ENCODE measurements at places on chromosomes 5 and 9. TPM values are rescaled to one million over a fixed set of nuclear protein-coding genes. Genes with fewer than 3 reads are reported as not detected.

- no peak for DNase-seq
Measured at GRCh38 chr5:116303340-116303739, 218.5 kb downstream of the COMMD10 start.

Gene LTC4S
- 21.8 TPM for total RNA-seq

DNA sequence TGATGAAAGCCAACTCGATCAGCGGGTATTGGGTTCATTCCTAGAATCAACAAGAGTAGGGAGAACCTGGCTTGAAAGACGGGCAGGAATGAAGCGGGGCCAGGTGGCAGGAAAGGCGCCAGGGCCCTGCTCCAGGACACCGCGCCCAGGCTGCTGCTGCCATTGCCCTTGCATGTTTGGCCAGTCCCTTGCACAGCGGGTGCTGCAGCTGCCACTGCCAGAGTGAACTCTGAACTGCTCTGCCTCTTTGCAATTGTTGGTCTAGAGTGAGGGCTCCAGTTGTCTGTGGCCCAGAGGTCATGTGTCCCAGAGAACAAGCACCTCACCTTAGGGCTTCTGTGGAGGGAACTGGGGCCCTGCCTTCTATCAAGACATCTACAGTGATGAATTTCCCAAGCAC, 24.0 kb upstream of the CARTPT start:
- DNase-seq: no peak

Gene GPR21
- 1.1 TPM for total RNA-seq

Gene GLRA1
- total RNA-seq: not detected

DNA sequence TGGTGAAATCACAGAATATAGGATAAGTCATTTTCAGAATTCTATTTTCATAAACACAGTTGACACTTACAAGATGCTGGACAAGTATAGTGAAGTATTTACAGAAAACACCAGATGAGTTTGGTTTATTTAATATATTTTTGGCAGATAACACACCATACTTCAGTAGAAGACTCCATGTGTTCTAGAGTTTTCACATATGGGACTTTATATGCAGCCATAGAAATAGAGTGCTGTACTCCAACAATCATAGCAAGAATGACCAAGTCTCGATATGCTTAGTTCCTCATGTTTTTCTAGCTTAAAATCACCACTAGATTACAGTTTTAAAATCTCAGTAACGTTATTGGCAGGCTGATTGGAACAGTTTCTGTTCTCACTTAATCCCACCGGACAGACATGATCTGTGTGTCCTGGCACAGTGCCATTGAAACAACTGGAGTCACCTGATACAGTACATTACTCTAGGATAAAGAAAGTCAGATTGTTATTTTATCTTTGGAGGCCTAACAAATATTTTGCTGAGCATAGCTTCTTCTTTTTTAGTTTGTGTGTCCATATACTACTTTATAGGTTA, 45.8 kb upstream of the ERBIN start:
- no peak for DNase-seq

Gene PCDHGA7
- 3.9 TPM for total RNA-seq

- no peak for DNase-seq
Measured at GRCh38 chr5:149441986-149442385, 62.9 kb upstream of the IL17B start.

DNA sequence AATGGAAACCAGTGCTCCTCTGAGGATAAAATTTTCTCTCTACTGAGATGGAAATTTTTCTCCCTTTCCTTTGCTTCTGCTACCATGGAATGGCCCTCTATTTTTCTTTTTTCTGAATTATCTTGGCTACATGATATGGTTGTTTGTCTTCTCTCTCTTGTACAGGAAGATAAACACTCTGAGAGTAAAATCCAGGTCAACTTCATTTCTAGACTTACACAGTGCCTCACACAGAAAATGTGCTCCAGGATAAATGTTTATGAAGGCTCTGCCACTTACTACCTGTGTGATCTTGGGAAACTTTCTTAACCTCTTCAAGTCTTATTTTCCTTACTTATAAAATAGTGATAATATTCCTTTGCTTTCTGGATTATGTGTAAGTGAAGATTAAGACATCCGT, 153.9 kb downstream of the PRELID2 start:
- DNase-seq: no peak

DNA sequence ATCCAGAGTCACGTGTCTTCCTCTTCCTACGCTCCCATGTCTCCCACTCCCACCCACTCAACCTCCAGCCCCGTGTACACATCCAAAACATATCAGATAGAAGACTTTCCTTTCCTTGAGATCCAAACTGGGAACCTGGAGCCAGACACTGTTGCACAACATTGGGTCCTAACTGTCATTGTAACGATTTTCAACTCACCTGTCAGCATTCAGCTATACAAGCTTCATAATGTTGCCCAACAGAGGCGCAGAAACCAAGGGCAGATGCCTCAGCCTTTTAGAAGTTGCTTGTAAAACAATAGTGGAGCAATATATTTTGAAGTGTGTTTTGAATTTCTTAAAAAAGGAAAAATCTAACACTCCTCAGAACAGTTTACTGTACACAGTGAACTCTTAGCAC, 84.9 kb upstream of the GLIS3 start:
- no peak for DNase-seq

DNA sequence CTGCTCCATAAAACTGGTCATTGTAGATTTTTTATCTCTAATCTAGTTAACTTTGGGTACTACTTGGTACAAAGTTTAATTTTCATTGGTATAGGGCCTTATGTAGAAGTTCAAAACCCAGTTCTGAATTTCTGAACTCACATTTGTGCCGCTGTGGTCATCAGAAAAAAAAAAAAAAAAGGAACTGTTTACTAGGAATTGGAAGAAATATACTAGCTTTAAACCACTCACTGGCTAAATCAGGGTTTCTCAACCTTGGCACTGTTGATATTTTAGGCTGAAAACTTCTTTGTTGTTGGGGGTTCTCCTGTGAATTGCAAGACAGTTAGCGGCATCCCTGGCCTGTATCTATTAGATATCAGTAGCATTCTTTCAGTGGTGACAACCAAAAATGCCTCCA, 4.1 kb upstream of the ZFYVE16 start:
- no peak for DNase-seq

- DNase-seq: peak; percentile 51
Measured at GRCh38 chr5:126503602-126504104, 80.4 kb downstream of the GRAMD2B start.

- DNase-seq: peak; percentile 89
Measured at GRCh38 chr9:115369322-115369957, 251.5 kb upstream of the TNC start.

Gene PCDHGA4
- total RNA-seq: 4.4 TPM

DNA sequence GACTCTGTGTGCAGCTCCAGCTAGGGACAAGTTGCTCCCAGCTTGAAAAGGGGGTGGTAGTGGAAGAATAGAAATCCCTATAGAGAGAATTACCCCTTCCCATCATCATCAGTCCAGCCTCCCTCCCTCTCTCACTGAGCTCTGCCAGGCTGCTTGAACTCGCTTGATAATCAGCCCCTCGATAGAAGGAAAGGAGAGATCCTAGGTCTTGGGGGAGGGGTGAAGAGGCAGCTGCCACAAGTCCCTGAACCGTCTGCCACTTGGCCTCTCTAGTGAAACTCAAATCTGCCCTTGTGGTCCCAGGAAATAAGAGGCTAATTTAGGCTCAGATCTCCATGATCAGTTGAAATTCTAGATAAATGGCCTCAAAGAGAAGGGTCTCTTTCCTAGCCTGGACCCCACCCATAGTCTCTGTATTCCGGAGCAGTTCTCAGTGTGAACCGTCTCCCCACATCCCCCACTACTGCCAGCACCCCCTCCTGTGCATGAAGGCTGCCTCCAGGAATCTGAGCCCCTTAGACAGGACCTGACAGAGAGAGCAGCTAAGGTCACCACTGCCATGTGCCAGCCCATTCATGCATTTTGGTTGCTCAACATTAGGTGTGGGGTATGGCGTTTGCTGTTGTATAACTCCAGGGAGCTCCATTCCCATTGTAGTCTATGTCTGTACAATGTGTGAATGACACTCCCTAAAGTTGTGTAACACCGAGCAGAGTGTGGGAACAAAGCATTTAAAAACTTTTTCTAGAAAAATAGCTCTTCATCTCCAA, 5.5 kb downstream of the DNAJB5 start:
- DNase-seq: peak; percentile 67

DNA sequence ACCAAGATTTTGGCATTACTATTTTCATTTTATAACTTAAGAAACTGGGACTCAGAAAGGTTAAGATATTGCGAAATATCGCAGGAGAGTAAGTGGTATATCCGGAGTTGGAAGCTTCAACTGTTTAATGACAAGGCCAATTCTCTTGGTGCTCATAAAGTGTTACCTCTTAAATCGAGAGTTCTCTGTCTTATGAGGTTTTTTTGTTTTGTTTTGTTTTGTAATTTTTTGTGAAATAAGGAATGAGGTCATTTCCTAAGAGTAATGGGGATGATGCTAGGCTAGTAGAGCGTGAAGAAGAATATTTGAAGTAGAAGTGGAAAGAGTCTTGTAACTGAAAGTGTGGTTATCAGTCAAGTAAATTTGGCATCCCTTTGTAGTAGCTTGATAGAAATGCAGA, 183.2 kb upstream of the DAB2 start:
- DNase-seq: no peak

GRCh38 chr5:1182633-1183423, 18.6 kb upstream of the SLC6A19 start:
- DNase-seq: peak; percentile 10

DNA sequence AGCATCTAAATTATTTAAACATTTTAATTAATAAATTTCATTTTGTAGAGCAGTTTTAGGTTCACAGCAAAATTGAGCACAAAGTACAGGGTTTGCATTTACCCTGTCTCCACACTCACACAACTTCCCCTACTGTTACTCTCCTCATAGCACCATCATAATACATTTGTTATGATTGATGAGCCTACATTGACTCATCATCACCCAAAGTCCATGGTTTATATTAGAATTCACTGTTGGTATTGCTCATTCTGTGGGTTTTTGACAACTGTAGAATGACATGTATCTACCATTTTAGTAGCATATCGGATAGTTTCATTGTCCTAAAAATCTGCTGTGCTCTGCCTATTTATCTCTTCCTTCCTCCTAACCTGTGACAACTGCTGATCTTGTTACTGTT, 411.1 kb upstream of the MPDZ start:
- no peak for DNase-seq

DNA sequence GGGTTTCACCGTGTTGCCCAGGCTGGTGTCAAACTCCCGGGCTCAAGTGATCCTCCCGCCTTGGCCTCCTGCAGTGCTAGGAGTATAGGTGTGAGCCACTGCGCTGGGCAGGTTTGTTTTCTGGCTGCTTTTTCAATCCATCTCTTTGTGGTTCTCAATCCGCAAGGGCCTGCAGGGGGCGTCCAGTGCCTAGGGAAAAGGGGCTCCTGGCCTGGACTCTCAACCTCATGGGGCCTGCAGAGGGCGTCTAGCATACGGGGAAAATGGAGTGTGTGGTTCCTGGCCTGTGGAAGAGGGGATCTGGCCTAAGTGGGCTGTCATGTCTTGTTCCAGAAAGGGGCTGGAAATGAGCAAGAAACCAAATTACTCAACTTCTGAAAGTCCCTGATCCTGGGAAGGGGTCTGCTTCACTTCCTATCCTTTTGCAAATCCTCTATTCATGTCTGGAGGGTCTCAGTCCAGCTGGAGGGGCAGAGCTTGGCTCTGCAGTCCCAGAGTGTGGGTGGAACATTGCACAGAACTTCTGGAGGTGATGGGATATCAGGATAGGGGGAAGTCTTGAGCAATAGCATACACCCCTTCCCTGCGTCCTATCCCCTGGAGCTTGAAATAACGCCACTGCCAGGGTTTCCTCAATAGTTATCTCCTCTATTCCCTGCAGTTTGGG, 12.7 kb upstream of the CCL27 start:
- DNase-seq: peak; percentile 85

DNA sequence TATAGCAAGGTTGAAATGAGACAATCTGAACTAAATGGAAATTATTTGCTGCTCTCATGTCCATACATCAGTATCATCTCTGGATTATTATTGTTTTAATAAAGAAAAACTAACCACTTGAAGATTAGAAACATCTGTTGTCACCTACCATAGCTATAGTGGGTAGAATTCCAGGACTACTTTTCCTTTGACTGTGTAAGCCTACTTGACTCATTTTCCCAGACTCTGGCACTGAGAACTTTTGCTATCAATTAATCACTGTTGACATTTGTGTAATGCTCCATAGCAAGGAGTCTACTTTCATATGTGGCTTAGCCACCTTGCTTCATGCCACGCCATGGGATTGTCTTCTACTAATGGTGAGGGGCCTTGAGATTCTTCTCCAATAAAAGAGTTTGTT, 59.9 kb upstream of the ARRDC3 start:
- DNase-seq: no peak

GRCh38 chr5:57119031-57119430, 54.8 kb upstream of the GPBP1 start:
- no peak for DNase-seq

DNA sequence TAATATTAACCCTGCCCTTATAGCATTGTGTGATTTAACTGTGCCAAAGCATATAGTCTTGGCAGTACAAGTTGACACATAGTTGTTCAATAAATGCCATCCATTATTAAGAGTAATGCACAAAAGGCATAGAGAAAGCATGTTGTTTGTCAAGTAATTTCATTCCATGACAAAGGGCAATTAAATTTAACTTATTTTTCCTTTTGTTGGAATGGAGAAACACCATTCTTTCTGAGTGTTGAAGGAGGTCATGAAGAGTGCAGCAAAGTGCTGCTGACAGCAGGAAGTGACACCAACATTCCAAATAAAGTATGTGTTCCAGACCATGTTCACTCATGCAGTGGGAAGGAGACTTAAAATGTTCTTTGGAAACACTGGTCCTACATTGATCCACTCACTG, 29.1 kb downstream of the ANKDD1B start:
- no peak for DNase-seq

DNA sequence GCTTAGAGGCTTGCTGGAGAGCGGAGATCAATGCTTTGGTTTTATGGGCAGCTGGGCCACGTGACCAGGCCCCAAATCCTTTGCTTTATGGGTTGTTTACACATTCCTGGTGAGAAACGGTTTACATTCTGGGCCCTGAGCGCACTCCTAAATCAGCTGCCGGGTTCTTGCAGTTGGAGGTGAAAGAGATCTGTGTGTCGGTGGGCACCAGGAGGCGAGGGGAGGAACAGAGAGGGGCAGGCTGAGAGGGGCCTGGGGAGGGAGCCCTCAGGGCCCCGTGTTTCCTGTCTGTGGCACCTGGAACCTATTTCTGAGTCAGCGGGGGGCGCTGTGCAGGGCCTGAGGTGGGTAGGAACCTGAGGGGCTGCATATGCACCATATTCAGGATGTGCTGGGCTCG, 63.5 kb upstream of the HAND1 start:
- no peak for DNase-seq

GRCh38 chr5:61394793-61395192, 62.7 kb downstream of the ZSWIM6 start:
- DNase-seq: no peak

All from right cardiac atrium (tissue), 5 donors.